Upper lobe of left lung (tissue), 6 donors: ENCODE measurements at places on chromosomes 7 and 10. TPM values are rescaled to one million over a fixed set of nuclear protein-coding genes. Genes with fewer than 3 reads are reported as not detected.

DNA sequence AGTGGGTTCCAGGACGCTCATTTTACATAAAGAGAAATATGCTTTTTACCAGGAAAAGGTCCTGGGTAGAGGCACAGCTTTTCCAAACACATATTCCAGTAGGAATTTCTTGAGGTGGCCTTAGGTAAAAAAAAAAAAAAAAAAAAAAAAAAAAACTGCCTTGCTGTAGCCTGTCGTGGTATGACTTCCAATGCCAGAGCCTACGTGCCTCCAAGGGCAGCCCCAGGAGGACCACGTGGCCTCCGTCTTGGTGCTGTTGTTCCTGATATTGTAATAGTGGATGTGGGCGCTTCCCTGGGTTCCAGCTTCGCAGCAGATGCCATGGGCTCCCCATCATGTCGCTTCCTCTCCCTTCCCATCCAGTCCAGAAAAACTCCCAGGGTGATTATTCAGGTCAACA lies 49.3 kb downstream of the PRKAG2 start:
- DNase-seq: no peak

PDK4 gene
- 316 TPM for total RNA-seq

DNA sequence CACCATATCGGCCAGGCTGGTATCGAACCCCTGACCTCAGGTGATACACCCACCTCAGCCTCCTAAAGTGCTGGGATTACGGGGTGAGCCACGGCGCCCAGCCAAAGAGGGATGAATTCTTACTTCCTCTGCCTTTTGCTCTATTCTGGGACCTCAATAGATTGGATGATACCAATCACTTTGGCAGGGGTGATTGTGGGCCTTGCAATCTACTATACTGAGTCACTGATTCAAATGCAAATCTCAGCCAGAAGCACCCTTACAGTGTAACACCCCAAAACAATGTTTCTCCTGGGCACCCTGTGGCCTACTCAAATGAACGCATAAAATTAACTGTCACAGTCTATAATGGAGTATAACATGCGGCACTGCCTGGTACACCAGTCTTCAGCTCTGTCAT lies 596.7 kb upstream of the LRRTM3 start:
- DNase-seq: no peak

- no peak for DNase-seq
Measured at GRCh38 chr10:71804077-71804476, 30.8 kb upstream of the VSIR start.

WNT8B gene
- total RNA-seq: not detected

HDAC9 gene
- total RNA-seq: 9.2 TPM

FRMD4A gene
- 22.3 TPM for total RNA-seq

DNA sequence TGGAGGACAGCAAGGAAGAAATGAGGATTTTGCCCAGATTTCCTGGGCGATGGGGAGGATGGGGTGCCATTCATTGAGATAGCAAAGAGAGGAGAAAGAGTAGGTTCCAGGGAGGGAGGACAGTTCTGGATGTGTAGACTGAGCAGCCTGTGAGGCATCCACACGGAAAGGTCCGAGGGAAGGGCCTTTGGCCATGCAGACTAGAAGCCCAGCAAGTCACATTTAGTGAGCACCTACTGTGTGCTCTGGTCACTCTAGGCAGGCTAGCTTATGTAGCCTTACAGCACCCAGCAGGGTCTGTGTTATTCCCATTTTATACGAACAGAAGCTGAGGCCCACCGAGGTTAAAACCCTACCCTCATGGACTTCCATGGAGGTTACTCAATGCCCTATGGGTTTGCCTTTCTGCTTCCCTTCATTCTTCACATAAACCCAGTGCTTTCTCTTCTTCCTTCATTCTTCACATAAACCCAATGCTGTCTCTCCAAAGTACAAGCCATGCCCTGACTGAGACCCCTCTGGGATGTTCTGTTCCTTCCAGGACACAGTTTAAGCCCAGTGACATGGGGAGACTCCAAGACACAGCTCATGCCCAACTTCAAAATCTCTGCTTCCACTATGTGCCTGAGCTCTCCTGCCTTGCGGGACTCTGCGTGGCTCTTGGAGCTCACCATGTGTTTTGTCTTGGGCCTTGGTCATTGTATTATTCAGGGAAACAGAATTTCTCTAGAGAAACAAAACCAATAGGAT lies 13.7 kb downstream of the IL2RA start:
- no peak for DNase-seq

- DNase-seq: peak; percentile 70
Measured at GRCh38 chr7:154914996-154915380, 87.9 kb downstream of the PAXIP1 start.
